Effector CD8-positive, alpha-beta T cell (primary cell): ENCODE measurements at places on chromosomes 2 and 18.

- no peak for DNase-seq
Observed at GRCh38 chr2:4792126-4792525, 900.1 kb upstream of the SOX11 start.

DNA sequence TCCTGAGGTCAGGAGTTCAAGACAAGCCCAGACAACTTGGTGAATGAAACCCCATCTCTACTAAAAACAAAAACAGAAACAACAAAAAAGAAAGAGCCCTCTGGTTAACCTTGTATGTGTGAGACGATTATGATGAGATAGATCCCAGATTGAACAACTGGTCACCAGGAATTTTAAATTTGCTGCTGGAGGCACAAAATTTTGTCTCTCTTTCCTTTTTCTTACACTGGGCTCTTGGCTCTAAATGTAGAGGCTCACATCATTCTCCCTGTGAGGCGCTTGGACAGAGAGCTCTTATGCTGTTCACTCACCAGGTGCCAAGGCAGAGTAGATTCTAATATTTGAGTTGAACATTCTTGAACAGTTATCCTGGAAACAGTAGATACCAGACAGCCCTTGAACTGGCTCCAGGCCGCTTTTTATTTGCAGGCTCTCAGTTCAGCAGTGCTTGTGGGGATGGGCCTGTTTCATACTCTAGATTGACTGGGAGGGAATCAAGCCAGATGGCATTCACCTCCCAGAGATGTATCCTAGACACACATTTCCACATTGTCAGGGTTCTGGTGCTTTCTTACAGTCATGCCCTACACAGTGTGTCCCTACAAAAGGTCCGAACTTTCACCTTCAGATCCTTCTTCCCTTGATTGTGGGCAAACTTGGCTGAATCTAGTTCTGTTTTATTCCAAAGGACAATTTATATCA lies 1159.6 kb downstream of the RPIA start:
- DNase-seq, result no peak

- no peak for DNase-seq
Observed at GRCh38 chr18:76398295-76398694, 96.7 kb downstream of the ZNF516 start.

- DNase-seq, result no peak
Observed at GRCh38 chr2:15284614-15285013, 276.5 kb downstream of the NBAS start.

DNA sequence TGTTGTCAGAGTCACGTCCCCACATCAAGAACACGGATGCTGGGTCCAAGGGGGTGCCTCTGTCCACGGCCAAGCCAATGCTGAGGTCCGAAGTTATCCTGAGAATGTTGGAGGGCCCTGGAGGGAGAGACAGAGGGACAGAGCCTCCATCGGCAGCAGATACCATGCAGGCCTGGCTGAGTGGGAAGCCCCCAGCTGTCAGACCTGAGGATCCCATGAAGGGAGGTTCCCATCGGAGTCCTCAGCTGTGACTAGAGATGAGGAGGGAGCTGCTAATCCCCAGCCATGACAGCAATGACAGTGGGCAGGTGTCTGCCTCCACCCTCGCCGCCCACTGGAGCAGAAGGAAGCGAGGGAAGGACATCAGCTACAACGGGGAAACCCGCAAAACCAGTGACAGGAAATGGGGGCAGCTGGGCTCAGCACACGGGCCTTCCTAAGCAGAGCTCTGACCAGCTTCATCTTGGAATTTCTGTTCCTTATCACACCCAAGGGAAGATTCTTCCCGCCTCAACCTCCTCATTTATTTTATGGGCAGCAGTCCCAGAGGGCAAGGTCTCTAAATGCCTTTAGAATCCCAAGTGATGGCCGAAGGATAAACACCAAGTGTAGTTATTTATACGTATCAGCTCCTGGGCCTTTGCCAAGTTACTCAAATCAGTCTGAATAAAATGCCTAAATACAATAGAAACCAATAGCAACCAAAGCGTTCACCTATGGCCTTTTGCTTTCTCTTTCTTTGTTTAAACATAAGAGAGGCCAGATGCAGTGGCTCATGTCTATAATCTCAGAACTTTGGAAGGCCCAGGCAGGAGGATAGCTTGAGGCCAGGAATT lies 32.2 kb downstream of the FAM178B start:
- no peak for DNase-seq

DNA sequence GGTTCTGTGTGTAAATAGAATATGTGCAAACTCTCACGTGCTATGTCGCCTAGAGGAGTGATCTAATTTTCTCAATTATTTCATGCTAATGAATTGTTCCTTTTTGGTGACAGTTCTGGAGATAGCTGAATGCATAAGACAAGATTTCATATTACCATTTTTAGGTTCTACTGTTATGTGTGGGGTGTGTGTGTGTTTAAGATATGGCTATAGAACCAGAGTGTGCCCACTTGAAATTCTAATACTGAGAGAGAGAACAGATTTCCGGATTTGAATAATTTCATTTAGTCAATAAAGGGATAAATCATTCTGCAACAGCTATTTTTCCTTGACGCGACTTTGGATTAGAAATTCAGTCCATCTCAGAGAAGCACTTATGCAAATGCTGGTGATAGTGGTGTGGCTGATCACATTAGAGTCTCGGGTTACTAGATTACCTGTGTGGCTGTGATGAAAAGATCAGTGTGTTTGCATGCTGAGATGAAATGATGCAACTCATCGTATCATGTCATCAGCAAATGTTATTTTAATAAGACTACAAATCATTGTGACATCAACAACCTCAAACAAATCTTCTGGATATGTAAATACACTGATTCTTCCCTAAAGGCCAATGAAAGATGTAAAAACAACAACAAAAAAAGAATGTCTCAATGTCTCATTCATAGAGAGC lies 415.9 kb downstream of the EPHA4 start:
- no peak for DNase-seq

DNA sequence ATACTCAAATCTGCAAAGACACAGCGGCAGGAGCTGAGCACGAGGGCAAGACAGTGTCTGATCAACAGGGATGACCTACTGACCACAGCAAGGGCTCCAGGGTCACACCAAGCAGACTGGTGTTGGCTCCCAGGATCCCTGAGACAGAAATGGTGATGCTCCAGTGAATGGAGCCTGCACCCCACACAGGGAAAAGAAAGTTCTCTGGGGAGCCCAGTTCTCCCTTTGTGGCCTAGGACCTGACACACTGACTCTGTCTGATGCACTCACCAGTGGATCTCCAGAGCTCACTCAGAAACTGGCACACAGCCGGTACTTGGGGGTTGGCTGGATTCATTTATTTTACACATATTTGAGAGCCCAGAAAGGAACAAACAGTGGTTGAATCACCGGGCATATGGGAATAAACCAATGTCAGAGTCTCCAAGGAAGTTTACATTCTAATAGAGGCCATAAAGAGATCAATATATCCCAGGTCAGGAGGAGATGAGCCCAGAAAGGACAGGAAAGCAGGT lies 215.6 kb upstream of the ARL4C start:
- no peak for DNase-seq

DNA sequence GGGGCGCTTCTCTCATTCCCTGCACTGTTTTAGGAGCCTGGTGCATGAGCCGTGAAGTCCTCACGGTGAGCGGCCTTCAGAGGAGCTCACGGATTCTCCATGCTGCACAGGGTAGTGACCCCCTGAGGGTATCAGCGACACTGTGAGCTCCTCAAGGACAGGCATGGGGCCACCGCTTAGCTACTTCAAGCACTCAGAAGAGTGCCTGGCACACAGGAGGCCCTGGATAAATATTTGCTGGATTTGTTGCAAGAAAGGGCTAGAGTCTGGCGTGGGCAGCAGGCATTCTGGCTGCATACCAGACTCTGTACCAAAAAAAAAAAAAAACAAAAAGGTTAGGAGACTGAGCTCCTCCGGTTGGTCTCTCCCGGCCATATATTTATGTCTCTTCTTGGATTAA lies 5.7 kb upstream of the MBP start:
- no peak for DNase-seq

DNA sequence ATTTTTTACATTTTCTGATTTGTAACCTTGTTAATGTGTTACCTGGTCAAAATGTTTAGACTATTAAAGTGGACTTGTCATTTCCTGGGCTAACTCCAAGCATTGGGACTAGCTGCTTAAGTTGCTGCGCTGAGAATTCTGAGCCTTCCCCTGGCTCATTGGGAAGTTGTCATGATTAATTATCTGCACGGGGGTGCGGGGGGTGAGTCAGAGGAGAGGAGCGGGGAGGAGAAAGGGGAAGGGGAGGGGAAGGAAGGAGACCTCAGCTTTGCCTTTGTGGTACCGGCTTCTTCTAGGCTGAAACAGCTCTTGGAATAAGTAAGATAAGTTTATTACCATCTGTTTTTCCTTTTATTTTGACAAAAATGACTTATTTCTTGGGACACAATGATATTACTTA lies 52.9 kb upstream of the APCDD1 start:
- no peak for DNase-seq

GRCh38 chr2:8576525-8577167 lies 105.2 kb upstream of the ID2 start:
- no peak for DNase-seq

GRCh38 chr2:15432642-15433256 lies 128.4 kb downstream of the NBAS start:
- DNase-seq, result no peak

DNA sequence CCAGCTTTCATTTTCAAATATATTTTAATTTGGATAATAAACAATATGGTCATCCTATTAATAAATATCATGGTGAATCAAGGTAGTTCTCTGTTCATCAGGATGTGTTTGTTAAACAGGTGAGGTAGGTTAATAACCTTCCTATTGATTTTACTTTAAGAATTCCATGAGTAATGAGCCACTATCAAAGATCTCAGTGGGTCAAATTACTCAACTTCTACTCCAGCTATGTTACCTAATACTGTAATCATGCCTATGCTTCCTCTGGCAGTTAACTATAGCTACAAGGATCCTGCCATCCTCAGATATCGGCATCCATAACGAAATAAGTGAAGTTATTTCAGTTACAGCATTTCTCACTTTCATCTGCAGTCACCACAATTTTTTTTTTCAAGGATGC lies 289.6 kb upstream of the SLC8A1 start:
- DNase-seq, result no peak

DNA sequence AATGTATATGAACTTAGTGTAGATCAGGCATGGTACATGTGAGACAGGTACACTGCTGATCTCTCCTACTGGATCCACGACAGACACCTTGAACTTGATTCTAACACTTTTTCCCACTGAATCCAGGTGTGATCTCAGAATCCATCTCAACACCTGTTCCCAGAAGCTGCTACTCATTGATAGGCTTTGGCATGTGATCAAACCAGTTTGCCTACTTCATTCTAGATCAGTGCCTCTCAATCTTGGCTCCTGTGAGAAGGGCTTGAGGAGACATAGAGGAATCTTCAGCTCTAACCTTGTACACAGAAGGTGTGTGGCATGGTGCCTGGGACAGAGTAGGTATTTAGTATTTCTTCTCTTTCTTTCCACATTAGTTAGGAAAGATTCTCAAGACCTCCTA lies 212.3 kb upstream of the ATP5MC3 start:
- DNase-seq, result no peak

- DNase-seq, result no peak
Observed at GRCh38 chr2:73716543-73717250, 20.4 kb downstream of the TPRKB start.

DNA sequence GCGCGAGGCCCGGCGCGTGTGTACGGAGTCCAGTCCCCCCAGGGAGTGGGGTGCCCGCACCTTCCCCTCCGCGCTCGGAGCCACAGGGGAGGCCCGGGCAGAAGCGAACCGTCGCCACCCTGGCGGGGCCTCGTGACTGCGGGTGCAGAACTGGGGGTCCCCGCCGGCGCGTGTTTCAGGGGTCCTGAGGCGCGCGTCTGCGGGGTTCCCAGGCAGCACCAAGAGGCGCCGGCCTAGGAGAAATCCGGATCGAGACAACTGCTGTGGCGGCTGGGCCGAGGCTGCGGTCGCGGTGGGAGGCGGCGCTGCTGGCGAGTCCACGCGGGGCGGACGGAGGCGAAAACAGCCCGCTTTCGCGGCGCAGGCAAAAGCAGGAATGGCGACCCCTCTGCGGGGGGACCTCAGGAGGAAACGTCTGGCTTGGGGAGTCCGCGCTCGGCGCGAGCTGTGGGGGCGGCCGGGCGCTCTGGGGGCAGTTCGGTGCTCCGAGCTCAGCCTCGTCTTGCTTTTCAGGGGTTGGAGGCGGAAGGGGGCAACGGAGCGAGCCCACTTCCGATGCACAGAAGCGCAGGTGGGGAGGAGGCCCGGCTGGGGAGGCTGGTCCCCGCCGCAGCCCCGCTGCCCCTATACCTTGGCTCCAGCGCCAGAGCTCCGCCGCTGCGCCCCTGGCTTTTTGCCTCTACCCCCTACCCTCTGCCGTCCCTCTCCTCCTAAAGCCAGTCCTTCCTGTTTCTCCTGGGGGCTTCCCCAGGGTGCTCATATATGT lies 81.5 kb upstream of the LDLRAD4 start:
- peak; percentile 33 for DNase-seq

- DNase-seq, result no peak
Observed at GRCh38 chr2:237170020-237170419, 84.3 kb downstream of the COPS8 start.

DNA sequence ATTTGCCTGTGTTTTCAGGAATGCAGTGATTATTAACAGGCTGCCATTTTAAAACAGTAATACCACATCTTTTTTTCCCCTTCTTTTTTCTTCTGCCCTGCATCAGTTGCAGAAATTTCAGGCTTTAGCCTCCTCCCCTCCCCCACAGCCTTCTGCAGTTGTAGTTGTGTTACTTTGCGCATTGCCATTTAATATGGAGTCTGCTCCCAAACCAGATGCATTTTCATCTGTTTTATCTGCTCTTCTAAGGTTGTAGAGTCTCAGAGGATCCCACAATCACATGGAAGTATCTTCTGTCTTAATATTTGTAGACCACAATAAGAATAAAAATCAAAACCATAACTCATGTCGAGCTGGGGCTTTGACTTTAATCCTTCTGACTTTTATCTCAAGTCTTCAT lies 3.8 kb downstream of the ASXL3 start:
- DNase-seq, result no peak

DNA sequence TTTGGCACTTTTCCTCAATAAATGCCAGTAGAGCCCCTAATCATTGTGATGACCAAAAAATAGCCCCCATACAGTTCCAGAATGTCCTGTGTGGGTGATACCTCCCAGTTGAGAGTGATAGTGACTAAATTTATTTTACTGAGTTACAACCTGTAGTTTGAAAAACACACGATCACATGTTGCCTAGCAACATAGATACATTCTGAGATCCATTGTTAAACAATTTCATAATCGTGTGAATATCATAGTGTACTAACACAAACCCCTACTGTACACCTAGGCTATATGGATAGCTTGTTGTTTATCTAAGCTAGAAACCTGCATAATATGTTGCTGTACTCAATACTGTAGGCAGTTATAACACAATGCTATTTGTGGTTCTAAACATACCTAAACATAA lies 30.6 kb downstream of the KCMF1 start:
- no peak for DNase-seq
